ENCODE measurements at places on chromosomes 4 and X. TPM values are rescaled to one million over a fixed set of nuclear protein-coding genes. Genes with fewer than 3 reads are reported as not detected.

AVPR2 gene
- not detected for total RNA-seq

GC gene
- not detected for total RNA-seq

- DNase-seq, result no peak
Measured at GRCh38 chrX:118632862-118633261, 94.5 kb upstream of the IL13RA1 start.

GRCh38 chr4:84503495-84504437, 4.7 kb upstream of the NKX6-1 start:
- no peak for DNase-seq

DNA sequence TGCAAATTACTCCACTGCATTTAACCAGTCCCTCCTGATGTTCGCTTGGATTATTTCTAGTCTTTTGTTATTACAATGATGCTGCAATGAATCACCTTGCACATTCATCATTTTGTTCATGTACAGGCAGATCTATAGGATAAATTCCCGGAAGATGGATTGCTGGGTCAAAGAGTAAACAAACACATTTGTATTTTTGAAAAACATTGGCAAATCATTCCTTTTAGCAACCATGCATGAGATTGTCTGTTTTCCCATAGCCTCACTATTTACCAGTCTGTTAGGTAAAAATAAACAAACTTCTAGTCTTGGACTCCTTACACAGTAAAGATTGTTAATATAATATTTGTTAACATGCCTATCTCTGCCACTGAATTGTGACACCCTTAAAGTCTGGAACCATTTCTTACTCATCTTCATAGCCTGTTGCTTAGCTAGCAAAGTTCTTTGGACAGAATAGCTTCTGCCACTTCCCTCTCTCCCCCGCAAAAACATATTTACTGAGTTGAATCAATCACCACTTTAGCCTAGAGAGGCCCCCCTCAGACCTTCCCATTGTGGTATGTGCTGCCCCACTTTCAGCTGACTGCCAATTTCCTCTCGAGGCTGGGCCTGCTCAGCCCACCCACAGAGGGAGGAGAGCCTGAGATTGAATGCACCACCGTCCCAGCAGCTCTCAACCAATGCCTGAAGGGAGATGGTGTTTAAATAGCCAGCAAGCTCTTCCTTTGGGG, 108.4 kb upstream of the ATXN3L start:
- DNase-seq, result no peak

GRCh38 chr4:87073199-87074120, 138.6 kb downstream of the AFF1 start:
- peak; percentile 70 for DNase-seq

GRCh38 chr4:123236606-123237005, 160.0 kb upstream of the SPRY1 start:
- DNase-seq, result no peak

DNA sequence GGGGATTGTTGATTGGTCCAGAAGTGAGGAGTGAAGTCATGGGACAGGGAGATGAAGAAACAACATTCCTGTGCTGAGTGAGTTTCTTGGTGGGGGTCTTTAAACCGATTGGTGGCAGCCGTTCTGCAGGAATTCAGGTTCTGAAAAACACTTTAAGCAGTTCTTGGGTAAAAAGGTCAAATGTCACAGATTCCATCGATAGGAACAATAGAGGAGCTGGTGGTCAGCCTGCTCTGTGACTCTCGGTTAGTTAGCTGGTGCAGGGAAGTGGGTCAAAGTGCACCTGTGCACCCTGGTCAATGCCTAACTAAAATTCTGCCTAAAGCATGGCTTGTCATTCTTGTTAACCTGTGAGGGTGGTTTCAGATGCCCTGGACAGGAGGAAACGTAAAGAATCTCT, 34.6 kb upstream of the MGST2 start:
- no peak for DNase-seq

Measured in CD8-positive, alpha-beta memory T cell (primary cell).